ENCODE measurements at places on chromosomes 12 and 14. TPM values are rescaled to one million over a fixed set of nuclear protein-coding genes. Genes with fewer than 3 reads are reported as not detected.

C12orf60 gene
- 1.00 TPM for total RNA-seq

DLK1 gene
- total RNA-seq, result not detected

- H3K36me3 ChIP-seq, result peaks cover 4% of the 10 kb centered on the region
- no peak overlapping the region for H3K27ac ChIP-seq
- H3K4me1 ChIP-seq, result peaks cover 11% of the 10 kb centered on the region
- H3K27me3 ChIP-seq, result peaks cover 68% of the 10 kb centered on the region
Measured at GRCh38 chr14:28764257-28765160, 2.1 kb upstream of the FOXG1 start.

GRCh38 chr12:68400226-68400829 lies 68.2 kb upstream of the MDM1 start:
- H3K27ac ChIP-seq, result no peak overlapping the region
- peaks cover 1% of the 10 kb centered on the region for H3K36me3 ChIP-seq
- H3K4me3 ChIP-seq, result no peak overlapping the region
- DNase-seq, result no peak
- H3K4me1 ChIP-seq, result peaks cover 12% of the 10 kb centered on the region

DNA sequence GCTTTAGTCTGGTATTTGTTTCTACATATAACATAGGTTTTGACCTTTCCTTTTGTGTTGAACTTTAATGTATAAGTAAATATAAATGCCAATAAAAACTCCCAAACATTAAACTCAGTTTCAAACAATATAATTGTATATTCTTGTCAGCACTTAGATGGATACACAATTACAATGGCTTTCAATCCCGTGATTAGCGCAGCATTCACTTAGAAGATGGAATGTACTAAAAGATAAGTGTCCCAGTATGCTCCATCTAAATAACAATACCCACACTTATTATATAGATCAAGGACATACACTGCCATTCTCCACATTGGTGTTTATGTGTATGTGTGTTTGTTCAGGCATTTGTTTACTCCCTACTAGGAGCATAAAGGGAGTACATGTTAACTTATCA lies 193.1 kb downstream of the SOX5 start:
- H3K4me1 ChIP-seq, result no peaks in the 10 kb centered on the region
- DNase-seq, result no peak
- no peaks in the 10 kb centered on the region for H3K36me3 ChIP-seq
- no peaks in the 10 kb centered on the region for H3K27me3 ChIP-seq
- no peak overlapping the region for H3K27ac ChIP-seq

Data from activated CD4-positive, alpha-beta T cell treated with anti-CD3 and anti-CD28 coated beads, Interleukin-2, amount 10 ng/mL, durations not matched to agents 7 days and 5 days (primary cell).